ENCODE measurements at places on chromosomes 12 and 14.

- no peak for DNase-seq
These were observed 620 bp downstream of the TMTC1 start for GRCh38 chr12:29782871-29783772.

DNA sequence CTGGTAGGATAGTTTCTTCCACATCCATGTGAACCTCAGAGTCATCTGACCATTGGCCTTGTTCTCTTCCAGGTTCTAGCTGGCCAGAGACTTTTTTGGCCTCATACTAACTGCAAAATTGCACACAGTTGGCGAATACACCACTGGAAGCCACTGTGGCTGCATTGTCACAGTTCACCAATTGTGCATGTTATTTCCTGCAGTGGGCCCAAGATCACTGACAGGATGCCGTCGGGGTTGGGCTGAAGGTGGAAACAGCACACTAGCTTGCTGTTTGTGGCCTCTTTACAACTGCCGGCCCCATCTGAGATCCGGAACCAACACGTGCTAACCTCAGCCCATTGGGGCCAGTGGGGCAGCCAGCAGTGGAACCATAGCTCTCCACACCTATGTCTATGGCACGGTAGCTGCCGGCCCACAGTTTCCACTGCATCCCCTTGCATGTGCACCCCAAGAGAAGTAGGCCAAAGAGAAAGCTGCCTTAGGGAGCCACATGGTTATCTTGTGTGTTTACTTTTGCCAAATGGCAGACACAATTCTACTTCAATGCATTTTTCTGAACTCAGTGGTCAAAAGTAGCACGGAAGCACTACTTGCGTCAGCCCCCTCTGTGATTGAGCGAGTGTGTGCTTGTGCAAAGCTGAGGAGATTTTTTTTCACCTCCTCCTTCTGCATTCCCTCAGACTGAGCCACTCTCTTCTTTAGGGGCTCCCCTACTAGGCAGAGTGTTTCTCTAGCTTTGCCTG is 464.0 kb downstream of the RAD51B start:
- peak; percentile 22 for DNase-seq

GRCh38 chr14:47746986-47747385 is 71.6 kb upstream of the MDGA2 start:
- no peak for DNase-seq

DNA sequence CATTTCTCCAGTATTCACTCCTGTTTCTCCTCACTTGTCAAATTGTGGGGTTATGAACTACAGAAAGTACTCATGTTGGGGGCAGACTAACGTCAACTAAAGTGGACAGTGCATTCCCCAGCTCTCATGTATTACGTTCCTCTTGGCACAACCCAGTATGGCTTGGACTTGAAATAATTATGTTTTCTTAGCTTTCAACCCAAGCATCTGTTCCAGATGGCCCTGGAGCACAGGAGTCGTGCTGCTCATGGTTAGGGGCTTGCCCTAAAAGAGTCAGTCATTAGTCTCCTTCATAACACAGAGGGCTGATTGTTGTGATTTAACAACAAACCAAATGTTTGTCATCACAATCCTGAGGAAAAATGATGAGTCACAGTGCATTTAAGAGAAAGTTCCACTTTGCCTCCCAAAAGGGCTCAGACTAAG is 154.4 kb downstream of the RPAP3 start:
- no peak for DNase-seq

GRCh38 chr12:21910657-21911056 is 30.6 kb downstream of the ABCC9 start:
- no peak for DNase-seq

DNA sequence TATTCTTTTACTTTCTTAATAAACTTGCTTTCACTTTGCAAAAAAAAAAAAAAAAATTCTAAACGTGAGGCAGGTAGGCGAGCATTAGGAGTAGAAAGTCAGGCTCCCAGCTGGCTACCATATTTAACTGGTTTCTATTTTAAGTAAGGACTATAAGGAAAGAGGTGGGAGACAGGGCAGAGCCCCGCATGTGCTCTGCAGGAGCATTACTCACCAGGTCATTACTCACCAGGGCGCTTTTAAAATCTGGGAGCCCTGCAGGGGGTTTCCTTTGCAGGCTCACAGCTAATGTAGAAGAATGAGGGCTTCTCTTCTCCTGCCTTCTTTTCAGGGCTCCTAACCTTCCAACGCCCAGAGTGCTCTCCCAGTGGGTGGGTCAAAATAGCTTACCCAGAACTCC is 14.0 kb upstream of the DPF3 start:
- DNase-seq, result no peak

- no peak for DNase-seq
These were observed 13.0 kb downstream of the TCP11L2 start for GRCh38 chr12:106315523-106315922.

DNA sequence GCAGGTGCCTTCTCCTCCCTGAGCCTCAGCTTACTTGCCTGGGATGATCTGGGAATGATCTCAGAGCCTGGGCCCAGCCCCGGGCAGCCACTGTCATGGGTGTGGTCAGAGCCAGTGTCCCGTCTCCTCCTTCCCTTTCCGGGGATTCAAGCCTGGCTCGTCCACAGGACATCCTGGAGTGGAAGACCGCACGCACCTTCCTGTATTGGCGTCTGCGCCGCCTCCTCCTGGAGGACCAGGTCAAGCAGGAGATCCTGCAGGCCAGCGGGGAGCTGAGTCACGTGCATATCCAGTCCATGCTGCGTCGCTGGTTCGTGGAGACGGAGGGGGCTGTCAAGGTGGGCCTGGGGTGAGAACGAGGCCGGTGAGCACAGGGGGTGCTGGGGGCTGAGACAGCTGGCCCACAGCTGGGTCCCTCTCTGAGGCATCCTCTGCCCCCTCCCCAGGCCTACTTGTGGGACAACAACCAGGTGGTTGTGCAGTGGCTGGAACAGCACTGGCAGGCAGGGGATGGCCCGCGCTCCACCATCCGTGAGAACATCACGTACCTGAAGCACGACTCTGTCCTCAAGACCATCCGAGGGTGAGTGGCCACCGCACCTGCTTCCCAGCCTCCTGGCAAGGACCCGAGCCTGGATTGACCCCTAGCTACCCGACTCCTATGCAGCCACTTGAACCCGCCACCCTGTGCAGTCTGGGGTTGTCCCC is 44.0 kb downstream of the FOXN4 start:
- no peak for DNase-seq

GRCh38 chr14:52551696-52552062 is 626 bp downstream of the TXNDC16 start:
- DNase-seq, result no peak

GRCh38 chr14:44830371-44830770 is 131.4 kb downstream of the KLHL28 start:
- DNase-seq, result no peak

GRCh38 chr12:3641428-3642018 is 111.4 kb downstream of the CRACR2A start:
- no peak for DNase-seq

- DNase-seq, result no peak
These were observed 57.0 kb upstream of the FBRSL1 start for GRCh38 chr12:132432721-132433577.

GRCh38 chr14:75911883-75912282 is 69.9 kb downstream of the TGFB3 start:
- DNase-seq, result no peak

- DNase-seq, result no peak
These were observed 132.2 kb upstream of the NUDT4 start for GRCh38 chr12:93245543-93245942.

GRCh38 chr12:96623656-96624217 is 134.4 kb downstream of the CFAP54 start:
- no peak for DNase-seq

- no peak for DNase-seq
These were observed 6.1 kb downstream of the SDR39U1 start for GRCh38 chr14:24436355-24437019.

GRCh38 chr12:125216756-125217155 is 151.5 kb downstream of the AACS start:
- no peak for DNase-seq

GRCh38 chr14:99122521-99123125 is 149.4 kb downstream of the BCL11B start:
- DNase-seq, result no peak

GRCh38 chr14:60965402-60965801 is 15.5 kb downstream of the TRMT5 start:
- DNase-seq, result no peak

DNA sequence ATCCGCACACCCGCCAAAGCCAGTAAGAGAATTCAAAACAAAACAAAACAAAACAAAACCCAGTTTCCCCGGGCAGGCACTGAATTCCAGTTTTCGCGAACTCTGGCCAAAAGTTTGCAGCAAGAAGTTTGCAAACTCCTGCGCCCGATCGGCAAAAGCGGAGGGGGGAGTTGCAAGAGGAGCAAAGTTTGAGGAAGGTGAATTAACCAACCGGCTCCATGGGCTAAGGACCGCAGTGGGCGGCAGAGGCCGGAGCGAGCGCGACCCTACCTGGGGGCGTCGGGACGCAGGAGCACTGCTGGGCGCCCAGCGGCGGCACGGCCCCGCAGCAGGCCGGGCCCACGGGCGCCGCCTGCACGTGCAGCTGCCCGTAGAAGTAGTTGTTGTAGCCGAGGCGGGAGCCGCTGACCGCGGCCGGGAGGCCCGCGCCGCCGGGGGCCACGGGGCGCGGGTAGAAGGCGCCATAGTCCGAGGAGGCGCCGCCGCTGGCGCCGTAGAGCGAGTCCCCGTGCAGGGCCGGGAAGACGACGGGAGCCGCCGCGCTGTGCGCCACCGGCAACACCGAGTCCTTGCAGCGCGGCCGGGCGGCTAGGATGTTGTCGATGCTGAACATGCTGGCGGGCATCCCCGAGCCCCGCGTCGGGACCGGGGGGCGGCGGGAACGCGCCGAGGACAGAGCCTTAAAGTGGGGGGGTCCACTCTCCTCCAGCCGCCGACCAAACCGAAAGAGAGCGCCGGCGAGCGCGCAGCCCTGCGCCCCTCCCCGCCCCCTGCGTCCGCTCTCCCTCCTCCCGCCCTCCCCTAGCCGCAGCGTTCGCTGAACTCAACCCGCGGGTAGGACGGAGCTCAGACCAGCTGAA is at the start of gene GSC:
TSS of gene GSC (minus strand) at position 723 of the 860 bp plus-strand sequence. CDS start at position 625, 98 bp downstream.
- DNase-seq, result no peak

DNA sequence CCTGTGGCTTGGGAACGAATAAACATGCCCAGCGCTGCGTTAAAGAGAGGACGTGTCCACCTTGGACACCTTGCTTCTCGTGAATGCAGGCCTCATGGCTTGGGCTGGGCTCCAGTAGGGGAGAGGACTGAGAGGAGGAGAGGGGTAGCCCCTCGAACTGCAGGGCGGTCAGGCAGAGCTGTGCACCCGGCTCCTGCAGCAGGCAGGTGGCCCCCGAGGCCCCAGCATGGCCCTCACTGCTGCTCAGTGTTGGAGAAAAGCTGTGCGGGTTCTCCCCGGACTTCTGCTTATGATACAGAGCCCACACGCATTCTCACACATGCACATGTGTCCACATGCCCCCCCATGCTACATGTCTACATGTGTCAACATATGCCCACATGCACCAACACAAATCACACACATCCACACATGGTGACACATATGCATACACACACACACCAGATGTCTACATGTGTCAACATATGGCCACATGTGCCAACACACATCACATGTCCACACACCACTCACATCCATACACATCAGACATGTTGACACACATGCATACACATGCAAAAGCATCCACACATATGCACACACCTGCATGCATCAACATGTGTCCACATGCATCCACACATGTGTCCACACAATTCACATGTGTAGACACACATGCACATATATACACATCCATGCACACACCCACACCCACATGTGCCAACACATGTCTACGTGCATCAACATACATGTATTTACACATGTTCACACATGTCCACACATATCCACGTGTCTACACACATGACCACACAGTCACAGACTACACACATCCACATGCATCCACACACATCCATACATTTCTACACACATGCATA is 3.0 kb downstream of the ADGRD1 start:
- no peak for DNase-seq

DNA sequence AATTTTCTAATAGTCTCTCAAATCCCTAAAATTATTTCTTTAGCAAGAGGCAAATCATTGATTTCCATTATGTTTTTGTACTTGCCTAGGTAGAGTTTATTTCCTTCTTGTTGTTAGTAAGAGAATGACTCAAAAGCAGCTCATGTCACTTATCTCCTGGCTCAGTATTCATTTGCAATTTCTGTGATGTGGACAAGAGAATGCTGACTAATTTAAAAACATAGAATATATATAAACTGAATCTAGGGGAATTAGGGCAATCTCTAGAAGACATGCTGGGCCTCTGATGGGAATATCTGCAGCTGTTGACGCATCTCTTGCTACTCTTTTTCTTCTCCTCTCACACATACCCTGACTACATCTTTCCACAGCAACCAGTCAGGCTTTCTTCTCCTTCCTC is 130.8 kb upstream of the PRKD1 start:
- DNase-seq, result no peak

- DNase-seq, result no peak
These were observed 9.1 kb upstream of the FBXL14 start for GRCh38 chr12:1603269-1603993.

DNA sequence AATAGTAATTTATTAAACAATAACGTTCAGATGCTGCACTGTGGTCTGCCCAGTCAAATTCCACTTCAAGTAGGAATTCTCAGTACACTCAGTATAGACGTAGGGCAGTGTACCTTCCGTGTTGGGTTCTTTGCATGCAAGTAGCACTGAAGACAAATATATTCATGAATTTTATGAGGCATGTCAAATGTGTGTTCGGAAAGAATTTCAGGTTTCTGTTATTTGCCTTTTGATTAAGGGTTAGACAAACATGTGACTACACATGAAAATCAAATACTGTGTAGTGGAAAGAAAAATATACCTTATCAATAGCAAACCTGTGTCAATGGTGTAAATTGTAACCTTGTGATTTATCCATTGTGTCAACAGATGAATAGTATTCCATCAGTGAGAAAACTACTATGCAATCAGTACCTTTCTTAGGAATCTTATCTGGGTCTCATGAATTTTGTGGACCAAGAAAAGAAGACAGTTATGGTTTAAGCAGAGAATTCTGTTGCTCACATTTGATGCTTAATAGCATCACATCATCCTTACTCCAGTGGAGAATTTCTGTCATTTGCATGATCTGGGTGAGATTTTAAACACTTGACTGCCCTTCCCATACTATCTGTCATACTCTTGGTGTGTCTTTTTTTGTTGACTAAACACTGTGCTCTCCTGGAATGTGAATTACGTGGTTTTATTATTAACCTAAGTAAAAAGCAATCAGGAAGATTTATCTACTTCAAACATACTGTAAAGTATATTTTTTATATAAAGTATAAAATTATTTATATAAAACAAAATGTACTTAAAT is 13.3 kb downstream of the TMEM260 start:
- no peak for DNase-seq
